ENCODE measurements at places on chromosomes 7 and 10.

GRCh38 chr7:87877366-87878040 is 1.2 kb downstream of the DBF4 start:
- no peak for DNase-seq

DNA sequence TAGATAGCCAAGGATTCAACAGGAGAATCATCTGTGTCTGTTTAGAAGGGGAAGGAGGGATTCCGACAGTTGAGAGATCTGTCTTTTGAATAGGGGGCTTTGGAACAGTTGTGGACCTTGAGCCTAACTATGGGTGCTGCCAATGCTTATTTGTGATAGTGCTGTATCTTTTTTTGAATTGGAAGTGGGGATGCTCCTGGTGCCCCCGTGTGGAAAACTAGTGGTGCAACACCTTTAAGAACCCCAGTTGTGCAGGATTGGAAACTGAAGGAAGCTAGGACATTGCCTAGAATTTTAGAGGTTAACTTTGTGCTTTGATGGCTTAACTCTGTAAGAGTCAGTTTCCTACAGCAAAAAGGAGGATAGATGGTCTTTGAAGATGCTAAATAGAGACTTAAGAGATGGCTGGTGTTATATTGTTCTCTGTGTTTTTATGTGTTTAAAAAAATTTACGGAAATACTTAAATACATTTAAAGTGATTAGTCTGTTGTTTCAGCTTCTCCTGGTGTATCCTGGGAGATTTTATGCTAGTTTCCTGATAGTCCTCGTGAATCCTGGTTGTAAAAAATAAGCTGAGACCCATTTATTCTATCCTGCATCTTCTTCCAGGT is 69.3 kb downstream of the AP3M1 start:
- no peak for DNase-seq

- no peak for DNase-seq
Observed at GRCh38 chr10:74882831-74883230, 56.4 kb downstream of the KAT6B start.

DNA sequence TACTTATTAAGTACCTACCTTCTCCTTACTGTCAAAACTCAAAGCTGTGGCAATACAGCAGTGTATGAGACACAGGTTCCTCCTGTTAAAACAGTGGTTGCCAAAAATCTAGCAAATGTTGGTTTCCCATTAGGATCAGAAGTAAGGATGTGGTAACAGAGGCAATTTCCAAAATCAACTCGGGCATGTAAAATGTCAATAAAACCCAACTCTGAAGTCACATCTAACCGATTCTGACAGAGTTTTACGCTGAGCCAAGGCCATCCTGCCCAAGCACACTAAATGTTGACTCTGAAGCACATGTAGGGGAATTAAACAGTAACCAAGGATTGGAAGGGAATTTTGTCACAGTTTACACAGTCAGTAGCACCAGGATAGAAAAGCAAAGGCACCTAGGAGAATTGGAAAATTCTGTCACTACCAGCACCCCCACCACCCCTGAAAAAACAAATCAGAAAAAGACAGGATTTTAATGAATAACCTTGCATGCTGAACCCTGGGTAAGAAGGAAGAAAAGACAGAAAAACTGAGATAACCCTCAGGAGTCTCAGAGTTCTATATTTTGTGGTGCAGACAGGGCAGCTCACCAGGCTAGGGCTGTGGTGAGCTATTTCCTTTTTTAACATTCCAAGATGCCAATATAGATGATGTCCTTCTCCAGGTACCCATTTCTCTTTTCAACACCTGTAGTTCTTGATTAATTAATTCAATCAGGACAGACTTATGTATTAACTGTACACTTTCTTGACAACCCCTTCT is 119.5 kb downstream of the DOCK4 start:
- DNase-seq = no peak

DNA sequence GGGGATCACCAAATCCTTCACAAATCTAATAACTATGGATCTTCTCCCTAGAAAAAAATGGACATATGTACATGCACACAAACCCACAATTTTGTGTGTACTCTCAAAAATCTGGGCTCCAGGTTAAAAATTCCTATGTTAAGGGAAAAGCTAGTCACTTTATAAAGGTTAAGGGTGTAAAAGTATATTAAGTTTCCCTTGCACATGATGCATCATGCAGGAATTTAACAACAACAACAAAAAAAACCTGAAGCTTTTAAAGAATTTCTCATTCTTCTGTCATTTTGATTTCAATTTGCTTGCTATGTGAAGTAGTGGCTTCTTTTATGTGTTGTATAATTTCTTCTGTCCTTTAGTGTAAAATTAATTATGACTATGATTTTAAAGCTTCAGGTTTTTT is 123.7 kb downstream of the CNOT4 start:
- DNase-seq = no peak

DNA sequence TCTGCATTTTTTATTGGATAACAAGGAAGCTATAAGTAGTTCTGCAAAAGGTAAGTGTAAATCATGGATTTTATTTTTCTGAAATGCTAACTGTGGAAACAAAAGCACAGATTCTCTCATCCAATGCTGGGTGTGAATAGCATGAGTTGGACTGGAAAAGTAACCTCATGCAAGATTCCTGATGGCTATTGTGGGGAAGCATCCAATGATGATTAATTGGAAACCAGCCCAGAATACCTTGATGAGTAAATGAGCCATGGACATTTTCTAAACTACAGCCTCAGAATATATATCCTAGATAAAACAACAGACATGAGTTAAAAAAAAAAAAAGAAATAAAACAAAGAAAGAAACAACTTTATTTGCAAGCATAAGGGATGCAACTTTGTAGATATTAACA is 934.6 kb downstream of the CCSER2 start:
- no peak for DNase-seq

DNA sequence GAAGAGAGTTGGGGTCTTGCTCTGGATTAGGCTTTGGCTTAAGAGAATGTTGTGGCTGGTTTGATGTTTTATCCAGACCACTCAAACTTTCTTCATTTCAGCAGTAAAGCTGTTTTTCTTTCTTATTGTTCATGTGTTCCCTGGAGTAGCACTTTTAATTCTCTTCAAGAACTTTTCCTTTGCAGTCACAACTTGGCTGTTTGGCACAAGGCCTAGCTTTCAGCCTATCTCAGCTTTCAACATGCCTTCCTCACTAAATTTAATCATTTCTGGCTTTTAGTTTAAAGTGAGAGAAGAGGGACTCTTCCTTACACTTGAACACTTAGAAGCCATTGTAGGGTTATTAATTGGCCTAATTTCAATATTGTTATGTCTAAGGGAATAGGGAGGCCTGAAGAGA is 18.1 kb downstream of the CCDC126 start:
- no peak for DNase-seq

GRCh38 chr10:91935886-91936285 is 12.3 kb downstream of the BTAF1 start:
- DNase-seq = no peak

GRCh38 chr7:121267612-121268011 is 61.2 kb upstream of the WNT16 start:
- DNase-seq = no peak

- DNase-seq = no peak
Observed at GRCh38 chr10:118251791-118252190, 90.3 kb downstream of the FAM204A start.

DNA sequence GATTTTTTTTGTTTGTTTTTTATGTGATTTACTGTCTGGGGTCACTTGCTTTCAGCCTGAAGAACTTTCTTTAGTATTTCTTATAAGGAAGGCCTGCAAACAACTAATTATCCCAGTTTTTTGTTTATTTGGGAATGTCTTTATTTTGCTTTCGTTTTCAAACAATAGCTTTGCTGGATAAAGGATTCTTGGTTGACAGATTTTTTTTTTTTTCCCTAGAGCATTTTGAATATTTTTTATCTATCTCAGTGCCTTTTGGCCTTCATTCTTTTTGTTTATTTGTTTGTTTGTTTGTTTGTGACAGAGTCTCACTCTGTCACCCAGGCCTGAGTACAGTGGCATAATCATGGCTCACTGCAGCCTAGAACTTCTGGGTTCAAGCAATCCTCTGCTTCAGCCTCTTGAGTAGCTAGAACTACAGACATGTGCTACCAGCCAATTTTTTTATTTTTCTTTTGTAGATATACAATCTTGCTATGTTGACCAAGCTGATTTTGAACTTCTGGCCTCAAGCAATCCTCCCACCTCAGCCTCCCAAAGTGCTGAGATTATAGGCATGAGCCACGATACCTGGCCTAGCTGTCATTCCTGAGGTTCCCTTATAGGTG is 46.3 kb upstream of the FZD9 start:
- DNase-seq = no peak

DNA sequence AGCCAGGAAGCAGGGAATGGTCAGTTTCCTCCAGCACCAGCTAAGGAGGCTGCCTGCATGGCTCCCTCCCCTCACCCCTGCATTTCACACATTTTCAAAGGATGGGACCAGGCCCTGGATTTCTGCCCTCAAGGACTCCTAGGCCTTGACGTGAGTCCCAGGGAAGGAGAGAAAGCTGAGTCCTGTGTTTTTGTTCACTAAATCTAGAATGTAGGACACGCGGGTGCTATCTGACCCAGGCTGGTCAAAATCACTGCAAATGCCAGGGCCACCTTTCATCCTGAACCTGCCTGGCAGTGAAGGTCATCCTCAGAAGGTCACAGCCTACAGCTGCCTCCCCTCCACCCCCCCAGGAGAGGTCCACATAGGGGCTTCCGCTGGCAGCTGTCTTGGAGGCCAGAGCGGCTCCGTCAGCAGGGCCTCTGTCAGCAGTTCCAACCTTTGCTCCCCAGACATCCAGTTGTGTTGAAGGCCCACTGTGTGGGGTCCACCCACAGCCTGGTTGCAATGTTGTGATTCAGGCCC is 18.0 kb downstream of the RHBDD2 start:
- no peak for DNase-seq

- peak; percentile 71 for DNase-seq
Observed at GRCh38 chr7:66591799-66592596, 36.7 kb upstream of the KCTD7 start.

DNA sequence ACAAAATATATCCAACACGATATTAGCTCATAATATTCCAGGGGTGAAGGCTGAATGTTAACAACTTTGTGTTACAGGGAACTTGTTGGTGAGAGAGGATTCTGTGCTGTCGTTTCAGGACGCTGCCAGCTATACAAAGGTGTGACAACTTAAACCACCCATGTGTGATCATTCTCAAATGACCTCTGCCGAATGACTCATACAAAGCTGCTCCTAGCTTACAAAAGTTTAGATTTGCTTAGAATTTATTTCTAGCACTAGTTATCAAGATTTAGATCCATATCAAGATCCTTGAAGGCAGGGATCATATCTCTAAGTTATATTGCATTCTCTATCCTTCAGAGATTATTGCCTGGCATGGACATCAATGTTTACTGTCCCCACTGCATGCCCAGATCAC is 65.3 kb downstream of the COBL start:
- no peak for DNase-seq

GRCh38 chr7:151900986-151901621 is 24.2 kb upstream of the PRKAG2 start:
- no peak for DNase-seq

Data from stimulated activated CD8-positive, alpha-beta memory T cell treated with anti-CD3 and anti-CD28 coated beads, Interleukin-4, amount 100 ng/mL, for 4 hours (primary cell).